ENCODE measurements at places on chromosomes 1 and 21.

GRCh38 chr1:95332754-95333153 is 98.7 kb downstream of the RWDD3 start:
- DNase-seq = no peak

GRCh38 chr1:175376194-175376593 is 183.6 kb upstream of the KIAA0040 start:
- no peak for DNase-seq

DNA sequence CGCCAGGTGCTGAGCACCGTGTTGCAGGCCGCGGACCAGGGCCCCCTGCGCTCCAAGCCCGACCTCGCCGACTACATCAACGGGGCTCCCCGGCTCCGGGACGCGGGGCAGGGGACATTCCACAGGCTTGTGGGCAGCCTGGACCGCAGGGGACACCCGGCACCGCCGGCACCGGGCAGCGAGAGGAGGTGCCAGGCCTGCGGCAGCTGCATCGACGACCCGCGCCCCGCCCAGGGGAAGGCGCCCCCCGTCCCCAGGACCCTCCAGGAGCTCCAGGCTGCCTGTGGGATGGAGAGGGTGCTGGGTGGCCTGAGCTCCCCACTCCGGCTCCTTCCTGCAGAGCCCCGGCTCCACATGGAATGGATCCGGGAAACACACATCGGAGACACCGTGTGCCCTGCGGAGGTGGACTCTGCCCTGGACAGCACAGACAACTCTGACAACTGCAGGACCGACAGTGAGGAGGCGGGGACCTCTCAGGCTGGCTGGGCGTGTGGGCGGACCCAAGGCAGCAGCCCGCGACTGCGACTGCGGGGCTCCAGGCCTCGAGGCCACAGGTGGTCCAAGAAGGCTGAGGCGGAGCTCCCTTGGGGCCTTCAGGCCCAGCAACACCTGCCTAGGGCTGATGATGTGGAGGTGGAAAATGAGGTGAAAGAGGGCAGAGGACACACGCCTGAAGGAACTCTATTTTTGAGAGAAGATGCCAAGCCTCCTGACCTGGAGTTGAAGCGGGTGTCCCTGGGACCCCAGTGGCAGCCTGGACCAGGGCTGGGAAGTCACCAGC is 22.8 kb downstream of the KIAA1614 start:
- DNase-seq = no peak

DNA sequence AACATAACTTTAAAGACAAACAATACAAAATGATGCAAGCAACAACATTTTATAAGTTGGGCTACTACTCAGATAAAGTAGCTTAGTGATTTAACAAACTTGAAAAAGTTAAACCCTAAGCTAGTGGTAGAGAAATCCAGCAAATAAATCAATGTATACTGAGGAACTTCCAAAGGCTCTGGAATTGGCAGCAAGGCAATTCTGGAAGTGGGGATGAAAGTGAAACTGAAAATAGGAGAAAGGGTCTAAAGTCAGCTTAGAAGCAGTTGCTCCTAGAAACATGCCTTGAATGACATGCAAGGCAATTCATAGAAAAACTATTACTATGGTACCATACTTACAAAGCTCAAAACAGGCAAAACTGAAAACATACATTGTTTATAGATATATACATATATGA is 90.0 kb upstream of the CAMK1G start:
- DNase-seq = no peak

DNA sequence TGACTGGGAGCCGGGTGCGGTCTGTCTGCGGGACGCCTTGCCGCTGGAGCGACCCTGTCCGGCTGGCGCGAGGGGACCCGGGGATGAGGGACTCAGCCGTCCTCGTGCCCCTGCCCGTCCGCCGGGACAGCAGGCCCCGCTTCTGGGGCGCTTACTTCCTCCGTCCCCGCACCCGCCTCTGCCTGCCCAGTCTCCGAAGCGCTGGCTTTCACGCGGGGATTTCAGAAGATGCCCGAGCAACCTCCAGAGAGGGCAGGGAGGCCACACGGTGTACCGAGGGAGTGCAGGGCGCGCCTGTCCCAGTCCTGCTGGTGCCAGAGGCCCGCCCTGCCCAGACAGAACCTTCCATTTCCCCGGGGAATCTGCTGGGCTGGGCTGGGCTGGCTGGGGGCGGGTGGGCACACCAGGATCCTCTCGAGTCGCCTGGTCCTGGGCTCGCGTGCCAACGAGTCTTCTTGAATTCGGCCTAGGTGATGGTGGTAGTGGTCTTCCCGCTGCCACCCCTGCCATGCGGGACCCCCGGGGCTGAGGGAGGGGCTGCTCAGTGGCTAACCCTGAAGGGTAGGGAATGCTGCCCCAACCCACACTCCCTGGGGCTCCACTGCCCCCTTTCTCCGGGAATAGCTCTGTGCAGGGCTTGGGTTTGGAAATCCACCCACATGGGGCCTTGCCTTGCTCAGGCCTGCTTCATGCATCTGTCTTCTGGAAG is 2.5 kb upstream of the TRPM2 start:
- peak; percentile 74 for DNase-seq

DNA sequence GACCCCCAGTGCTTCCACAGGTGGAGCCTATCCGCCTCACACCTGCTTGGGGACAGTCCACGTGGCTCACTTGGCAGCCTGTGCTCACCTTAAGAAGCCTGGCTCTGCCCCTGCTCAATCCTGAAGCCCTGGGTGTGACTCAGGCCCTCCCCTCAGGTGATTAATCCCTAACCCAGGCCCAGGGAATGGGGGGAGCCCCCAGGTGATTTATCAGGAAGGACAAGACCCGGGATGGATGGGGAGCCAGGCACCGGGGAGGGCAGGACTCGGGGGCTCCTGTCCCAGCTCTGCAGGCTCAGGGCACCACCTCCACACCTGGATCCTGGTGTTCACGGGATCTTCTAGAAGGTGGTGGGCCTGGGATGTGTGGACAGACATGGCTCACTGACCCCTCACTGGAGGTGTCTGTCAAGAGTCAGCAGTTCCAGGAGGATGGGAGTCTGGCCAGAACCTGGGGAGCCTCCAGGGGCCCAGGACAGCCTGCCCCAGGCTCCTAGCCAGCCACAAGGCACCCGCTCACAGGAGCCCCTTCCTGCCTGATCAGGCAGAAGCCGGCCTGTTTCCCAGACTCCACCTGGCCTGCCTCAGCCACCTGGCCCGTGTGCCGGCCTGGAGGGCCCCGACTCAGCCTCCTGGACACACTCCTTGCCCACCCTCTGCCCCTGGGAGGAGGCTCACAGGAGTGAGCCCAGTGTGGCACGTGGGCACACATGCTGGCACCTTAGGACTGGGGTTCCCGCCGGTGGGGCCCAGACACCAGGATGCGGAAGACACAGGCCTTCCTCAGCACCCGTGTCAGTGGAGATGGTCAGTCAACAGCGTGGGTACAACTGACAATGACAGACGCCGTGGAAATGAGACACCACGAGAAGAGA is 38.6 kb upstream of the COL6A1 start:
- peak; percentile 73 for DNase-seq

- DNase-seq = no peak
Observed at GRCh38 chr1:58017641-58018040, 528.9 kb downstream of the OMA1 start.

- no peak for DNase-seq
Observed at GRCh38 chr1:239587574-239588369, 201.4 kb downstream of the CHRM3 start.

DNA sequence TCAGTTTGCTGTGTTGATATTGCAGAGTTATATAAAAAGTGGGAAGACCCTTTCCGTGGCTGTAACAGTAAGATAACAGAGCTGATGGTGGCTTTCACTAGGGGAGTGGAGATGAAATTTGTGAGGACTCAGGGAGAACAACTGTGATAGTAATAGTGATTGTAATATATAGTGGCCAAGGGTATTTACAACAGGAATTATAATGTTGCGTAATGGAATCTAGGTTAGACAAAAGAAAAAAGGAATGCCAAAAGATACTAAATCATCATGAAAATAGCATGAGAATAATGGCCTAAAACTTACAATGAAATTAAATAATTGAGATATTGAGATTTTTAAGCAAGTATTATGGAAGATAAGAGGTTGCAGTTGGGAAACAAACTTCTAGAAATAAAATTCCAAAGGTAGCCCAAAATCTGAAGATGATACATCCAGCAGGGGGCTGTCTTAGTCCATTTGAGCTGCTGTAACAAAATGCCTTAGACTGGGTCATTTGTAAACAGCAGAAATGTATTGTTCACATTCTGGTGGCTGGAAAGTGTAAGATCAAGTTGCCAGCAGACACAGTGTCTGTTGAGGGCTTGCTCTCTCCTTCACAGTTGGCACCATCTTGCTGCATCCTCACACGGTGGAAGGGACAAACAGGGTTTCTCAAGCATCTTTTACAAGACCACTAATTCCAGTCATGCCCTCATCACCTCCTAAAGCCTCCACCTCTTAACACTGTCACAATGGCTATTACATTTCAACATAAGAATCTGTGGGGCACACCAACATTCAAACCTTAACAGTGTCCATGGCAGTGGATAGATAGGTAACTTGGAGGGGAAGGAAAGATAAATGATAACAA is 711.2 kb downstream of the MRPL39 start:
- DNase-seq = no peak

- peak; percentile 88 for DNase-seq
Observed at GRCh38 chr1:36321119-36321951, 2.1 kb downstream of the EVA1B start.

DNA sequence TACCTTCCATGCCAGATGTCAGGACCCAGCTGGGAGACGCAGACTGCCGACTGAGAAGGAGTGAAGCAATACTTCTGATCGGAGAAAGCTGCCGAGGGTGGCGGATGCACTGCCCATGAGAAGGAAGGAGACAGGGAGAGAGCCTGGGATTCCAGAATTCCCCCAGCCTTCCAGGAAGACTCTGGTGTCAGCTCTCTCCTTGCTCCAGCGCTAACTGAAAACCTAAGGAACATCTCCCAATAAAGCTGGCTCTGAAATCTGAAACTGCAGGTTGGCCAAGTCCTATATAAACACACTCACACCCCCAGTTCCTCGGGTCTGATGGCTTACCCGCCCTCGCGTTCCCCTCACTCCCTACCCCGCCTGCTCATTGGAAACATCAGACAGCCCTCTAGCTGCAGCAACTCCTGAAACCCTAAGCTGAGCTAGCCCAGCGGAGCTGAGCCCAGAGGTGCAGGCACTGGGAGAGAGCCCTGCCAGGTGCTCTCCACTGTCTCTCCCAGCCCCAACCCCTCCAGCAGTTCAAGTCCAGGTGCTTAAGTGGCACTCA is 52.3 kb downstream of the PLEKHA6 start:
- DNase-seq = no peak

DNA sequence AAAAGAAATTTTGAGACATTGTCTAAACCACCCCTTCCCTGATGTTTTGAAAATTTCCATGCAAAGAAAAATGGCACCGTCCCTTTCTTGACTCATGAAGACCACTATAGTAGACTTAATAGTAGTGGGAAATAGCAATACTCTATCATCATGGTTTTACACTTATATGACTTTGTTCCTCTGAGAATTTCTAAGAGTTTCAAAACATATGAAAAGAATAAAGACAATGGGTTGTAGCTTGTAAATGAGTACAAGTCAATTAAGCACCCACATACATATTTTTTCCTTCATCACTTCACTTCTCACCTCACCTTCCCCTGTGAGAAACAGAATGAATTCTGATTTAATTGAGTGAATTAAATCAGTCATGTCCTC is 151.7 kb downstream of the LYPLAL1 start:
- DNase-seq = no peak

- DNase-seq = no peak
Observed at GRCh38 chr1:22670352-22670975, 17.4 kb downstream of the C1QB start.

- no peak for DNase-seq
Observed at GRCh38 chr1:160612613-160613218, 33.4 kb upstream of the CD84 start.

DNA sequence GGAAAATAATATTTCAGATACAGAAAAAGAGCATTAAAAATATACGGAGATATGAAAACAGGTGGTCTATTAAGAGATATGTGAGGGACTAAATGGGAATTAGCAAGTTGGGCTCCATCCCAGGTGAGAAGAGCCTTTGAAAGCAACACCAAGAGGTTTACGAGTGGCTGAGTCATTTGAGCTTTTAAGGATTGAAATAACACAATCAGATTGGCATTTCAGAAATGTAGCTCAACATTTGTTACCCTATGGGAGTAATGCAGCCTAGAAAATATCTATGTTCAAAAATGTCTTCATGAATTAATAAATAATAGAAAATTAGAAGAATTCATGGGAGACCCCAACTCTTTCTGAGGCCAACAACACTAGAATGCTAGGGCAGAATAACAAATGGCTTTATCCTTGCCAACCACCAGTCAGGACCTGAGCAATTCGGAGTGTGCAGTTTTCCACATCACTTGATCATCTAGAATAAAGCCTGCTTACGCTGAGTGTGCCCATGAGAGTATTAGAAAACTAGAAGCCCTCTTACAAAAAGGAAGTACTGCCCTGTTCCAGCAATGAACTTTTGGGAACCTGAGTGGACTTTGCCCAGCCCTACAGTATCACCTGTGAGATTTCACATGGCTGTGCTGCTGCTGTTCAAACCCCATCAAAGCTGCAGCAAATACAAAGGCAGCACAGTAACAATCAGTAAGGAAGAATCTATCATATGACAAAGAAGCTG is 538.0 kb upstream of the CAMK1G start:
- no peak for DNase-seq

- no peak for DNase-seq
Observed at GRCh38 chr1:243977094-243977493, 74.0 kb upstream of the ZBTB18 start.

GRCh38 chr1:172185211-172185610 is 235.3 kb upstream of the C1orf105 start:
- DNase-seq = no peak

DNA sequence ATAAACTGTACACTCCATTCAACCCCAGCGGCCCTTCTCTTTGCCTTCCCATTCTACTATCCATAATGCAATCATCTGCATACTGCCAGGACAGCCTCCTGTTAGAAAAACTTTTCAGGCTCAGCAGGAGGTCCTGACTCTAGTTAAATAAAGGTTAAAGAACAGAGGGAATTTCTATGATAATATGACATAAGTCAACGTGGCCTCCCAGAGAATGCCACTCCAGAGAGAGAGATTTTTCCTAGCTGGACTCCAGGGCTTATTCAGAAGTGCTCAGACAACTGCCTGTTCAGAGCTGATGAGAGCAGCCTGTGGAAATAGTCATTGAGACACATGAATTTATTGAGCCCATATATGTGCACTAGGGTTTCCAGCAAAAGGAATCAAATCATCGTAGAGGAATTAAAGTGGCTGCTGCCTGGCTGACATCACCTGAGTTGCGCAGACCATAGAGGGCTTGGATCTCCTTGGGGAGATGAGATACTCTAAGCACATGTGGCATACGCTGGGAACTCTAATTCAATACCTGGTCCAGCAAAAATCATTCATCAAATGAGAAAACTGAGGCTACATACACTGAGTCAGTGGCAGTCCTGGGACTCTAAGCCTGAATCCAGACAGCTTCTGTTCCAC is 736.2 kb downstream of the PTPRU start:
- DNase-seq = no peak

DNA sequence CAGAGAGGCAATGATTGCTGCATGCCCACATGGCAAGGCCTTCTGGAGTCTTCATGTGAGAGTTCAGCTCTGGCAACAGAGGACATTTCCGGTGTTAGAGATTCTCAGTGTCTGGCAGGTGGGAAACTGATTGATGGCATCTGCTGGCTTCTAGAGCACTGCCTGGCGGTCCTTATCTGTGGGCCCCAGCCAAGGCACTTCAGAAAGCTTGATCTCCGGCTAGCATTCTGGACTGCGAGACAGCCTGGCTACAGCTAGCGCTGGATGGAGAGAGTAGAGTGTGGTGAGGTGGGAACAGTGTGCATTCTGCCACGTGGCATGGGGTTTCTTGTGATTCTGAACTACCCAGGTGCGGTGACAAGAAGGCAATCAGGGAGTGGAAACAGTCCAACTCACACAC is 9.4 kb downstream of the ZNF678 start:
- no peak for DNase-seq
